Cerebellar cortex (tissue), 1 donor: ENCODE measurements at places on chromosomes 3 and 15.

DNA sequence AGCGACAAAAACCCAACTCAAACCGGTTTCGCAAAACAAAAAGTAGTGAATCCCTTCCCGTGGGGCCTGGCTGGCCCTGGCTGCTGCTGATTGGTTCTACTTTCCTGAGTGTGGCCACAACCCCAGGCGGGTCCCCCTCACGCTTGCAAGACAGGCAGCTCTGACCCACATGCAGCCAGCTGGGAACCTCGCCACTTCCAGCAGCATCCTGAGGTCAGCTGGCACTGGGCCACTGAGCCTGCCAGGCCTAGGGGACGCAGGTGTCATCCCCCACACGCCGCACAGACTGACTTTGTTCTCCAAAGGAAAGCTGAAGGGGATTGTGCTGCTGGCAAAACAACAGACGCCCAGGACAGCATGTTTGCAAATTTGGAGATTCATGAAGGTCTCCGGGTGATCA is 111.1 kb downstream of the TPRA1 start:
- no peak for DNase-seq

DNA sequence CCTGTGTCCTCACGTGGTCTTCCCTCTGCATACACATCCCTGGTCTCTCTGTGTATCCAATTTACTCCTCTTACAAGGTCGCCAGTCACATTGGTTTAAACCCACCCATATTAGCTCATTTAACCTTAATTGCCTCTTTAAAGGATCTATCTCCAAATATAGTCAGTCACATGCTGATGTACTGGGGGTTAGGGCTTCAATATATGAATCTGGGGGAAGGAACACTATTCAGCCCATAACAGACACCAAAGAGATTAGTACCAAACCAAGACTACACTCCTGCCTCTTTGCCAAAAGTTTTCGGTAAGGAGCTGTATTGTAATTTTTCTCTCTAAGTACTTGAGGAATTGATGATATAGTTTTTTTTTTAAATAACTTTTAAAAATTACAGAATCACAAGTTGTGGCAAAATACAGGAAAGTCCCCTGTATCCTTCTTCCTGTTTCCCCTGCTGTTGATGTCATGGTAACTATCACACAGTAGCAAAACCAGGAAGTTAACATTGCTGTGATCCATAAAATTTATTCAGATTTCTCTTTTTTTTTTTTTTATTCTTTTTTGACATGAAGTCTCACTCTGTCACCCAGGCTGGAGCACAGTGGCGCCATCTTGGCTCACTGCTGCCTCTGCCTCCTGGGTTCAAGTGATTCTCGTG is 67.8 kb downstream of the SLCO3A1 start:
- DNase-seq, result no peak

- no peak for DNase-seq
Measured at GRCh38 chr15:82128401-82129148, 82.8 kb upstream of the MEX3B start.

GRCh38 chr3:133833267-133833666 is 27.7 kb downstream of the SRPRB start:
- no peak for DNase-seq

GRCh38 chr3:39141171-39141995 is 12.0 kb downstream of the CSRNP1 start:
- DNase-seq, result peak; percentile 20

DNA sequence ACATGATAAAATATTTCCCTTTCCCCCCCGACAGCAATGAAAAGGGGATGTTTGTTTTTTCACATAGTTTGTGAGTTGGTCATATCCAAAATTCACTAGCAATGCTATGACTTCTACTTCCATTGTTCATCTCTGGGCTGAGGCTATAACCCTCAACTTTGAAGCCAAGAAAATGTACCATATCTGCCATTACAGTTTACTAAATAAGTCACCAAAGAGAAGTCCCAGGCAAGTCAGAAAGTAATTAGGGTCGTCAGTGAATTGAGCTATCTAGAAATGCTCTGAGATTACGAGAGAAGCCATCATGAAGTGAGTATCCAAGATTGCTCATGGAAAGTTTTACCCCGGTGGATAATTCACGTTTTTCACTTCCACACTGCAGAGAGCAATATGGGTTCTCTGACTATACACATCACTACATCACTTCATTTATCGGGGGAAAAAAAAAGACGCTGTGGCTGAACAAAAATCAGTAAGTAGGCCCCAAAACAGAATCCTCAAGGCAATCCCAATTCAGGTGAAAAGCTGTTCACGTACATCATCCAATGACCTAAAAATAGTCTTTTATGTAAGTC is 1.4 kb downstream of the PEAK1 start:
- DNase-seq, result peak; percentile 5

- no peak for DNase-seq
Measured at GRCh38 chr3:152454076-152454875, 185.5 kb downstream of the MBNL1 start.

- DNase-seq, result no peak
Measured at GRCh38 chr3:42713747-42714146, 11.1 kb upstream of the HHATL start.

GRCh38 chr3:45362161-45362560 is 26.2 kb upstream of the LARS2 start:
- DNase-seq, result no peak

DNA sequence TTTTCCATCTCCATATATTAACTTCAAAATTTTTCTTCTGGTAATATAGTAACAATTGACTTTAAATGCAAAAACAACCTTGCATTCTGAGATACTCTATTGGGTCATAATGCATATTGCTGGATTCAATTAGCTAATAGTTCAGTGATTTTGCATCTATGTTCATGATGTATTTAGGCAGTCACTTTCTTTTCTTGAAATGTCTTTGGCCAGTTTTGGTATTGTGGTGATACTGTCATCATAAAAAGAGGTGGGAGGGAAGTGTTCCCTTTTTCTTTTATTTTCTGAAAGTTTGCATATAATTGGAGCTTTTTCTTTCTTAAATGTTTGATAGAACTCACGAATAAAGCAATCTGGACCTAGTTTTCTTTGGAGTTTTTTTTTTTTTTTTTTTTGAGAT is 67.4 kb upstream of the ZNF148 start:
- no peak for DNase-seq

GRCh38 chr15:31216215-31216911 is 110.3 kb upstream of the KLF13 start:
- peak; percentile 35 for DNase-seq

GRCh38 chr3:171480526-171480925 is 20.3 kb upstream of the TNIK start:
- no peak for DNase-seq

DNA sequence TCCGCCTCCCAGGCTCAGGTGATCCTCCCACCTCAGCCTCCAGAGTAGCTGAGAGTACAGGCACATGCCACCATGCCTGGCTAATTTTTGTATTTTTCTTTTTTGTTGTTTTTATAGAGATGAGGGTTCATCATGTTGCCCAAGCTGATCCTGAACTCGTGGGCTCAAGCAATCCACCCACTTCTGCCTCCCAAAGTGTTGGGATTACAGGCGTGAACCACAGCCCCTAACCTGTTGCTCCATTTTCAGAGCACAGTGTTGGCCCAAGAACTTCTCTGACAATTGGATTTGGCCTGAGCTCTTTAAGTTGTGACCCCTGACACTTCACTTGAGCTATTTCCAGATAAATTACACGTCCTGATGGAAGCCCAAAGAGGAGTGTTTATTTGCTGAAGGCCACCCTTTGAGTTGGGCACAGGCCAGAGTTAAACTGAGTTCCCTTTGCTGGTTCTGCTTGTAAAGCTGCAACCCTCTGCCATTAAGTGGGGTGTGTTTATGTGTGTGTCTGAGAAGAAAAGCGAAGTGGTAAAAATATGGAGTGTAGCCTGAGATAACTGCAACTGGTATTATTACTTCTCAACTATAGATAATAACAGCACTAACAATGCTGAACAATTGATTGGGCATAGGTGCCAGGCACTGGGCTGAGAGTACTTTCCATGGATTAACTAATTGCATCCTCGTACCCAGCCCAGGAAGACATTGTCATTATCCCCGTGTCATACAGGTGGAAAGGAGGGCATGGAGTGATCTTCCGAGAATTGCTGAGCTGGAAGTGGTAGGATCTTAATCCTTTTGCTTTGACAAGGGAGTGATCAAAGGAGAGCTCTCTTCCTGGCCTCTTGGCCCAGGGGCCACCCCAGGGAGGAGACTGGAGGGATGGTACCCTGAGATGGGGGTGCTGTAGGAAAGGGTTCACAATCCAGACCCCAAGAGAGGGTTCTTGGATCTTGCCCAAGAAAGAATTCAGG is 91.5 kb upstream of the PROK2 start:
- DNase-seq, result no peak

GRCh38 chr15:96324192-96324895 is 6.2 kb upstream of the NR2F2 start:
- DNase-seq, result no peak

DNA sequence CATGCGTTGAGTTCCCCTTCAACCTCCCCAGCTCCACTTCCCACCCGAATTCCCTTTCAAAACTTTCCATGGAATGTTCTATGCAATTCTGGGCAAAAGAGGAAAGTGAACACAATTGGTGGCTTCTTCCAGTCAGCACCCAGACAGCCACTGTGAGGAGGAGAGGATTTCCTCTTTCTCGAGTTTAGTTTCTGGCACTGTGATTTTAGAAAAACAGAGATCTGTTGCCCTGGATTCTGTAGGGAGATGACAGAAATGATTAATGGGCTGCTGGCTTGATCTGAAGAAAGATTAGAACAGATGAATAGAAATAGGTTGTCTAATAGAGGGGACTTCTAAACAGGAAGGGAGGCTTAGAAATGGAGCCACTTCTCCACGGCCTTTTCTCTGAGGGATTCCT is 172.0 kb downstream of the MCTP2 start:
- DNase-seq, result no peak

DNA sequence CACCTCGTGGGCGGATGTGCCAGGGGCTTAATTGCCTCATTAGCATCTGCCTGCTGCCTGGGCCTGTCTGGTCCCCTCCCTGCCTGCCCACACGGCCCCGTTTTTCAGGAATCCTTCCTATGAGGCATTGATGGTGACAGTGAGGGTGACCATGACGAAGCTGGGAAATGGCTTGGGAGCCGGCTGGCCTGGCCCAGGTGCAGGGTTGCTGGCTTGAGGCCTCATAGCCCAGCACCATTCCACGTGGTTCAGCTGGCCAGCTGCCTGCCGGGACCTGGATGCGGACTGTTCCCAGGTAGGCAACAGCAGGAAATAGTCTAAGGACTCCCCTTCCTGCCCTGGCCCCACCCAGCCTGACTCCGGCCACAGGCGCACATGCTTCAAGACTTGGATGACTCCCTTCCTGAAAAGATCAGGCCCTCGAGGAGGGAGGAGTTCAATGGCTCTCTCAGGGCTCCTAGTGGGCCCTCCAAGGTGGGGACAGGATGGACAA is 8.9 kb upstream of the DUSP7 start:
- no peak for DNase-seq

- DNase-seq, result no peak
Measured at GRCh38 chr3:157131861-157132260, 28.1 kb downstream of the CCNL1 start.

- no peak for DNase-seq
Measured at GRCh38 chr3:162029736-162030135, 533.1 kb downstream of the OTOL1 start.

DNA sequence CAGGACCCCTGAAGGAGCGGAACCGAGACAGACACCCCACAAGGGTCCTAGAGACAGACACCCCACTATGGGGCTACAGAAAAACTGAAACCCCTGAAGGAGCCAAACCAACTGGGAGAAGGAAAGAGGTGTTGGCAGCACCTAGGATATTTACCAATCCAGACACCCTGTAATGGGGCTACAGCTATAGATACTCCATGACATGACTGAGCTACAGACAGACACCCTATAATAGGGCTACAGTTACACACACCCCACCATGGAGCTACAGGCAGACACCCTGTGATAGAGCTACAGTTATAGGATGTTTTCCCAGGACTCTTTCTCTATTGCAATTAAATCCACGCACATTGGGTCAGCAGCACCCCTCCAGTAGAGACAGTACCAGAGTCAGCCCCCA is 22.6 kb upstream of the ADGRG7 start:
- DNase-seq, result no peak

DNA sequence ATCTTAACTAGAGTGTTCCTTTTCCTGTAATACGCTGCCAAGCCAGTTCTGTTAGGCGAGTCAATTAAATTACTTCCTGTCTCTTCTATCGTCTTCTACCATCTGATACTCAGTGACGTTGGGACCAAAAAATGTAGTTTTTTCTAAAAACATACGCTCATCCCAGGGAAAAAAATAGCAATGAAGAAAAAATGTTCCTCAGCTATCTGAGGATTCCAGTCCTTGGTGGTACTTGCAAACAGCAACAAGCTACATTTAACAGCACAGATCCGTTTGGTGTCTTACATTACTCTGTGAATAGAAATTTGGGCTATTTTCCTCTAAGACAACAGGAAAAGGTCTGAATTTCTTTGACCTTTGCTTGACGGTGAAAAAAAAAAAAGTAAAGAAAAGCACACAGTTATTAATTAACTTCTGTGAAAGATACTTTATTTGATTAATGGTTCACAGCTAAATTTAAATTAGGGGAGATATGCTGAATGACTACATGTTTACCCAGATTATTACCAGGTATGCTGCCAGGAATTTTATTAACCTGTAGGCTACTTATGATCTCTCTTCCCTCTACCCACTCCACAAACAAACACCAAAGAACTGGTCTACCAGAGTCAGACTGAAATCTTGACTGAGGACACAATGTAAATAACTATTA is 254.4 kb upstream of the ZPLD1 start:
- no peak for DNase-seq

GRCh38 chr15:91237445-91237844 is 137.4 kb downstream of the SV2B start:
- no peak for DNase-seq

DNA sequence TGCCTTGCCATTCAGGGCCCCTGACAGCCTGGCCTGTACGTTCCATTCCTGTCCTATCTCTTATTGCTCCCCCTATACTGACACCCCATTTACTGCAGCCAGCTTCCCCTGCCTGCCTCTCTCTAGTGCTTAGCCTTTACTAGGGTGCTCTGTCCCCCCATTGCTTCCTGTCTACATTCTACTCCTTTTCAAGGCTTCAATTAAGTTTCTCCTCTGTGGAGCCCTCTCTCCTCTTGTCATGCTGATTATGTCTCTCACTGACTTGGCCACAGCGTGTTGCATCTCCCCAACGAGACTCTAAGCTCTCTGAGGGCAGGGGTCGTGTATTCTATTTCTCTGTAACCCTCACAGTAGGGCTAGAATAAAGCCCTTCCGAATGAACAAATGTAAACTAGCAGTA is 185.2 kb downstream of the RPLP1 start:
- no peak for DNase-seq

DNA sequence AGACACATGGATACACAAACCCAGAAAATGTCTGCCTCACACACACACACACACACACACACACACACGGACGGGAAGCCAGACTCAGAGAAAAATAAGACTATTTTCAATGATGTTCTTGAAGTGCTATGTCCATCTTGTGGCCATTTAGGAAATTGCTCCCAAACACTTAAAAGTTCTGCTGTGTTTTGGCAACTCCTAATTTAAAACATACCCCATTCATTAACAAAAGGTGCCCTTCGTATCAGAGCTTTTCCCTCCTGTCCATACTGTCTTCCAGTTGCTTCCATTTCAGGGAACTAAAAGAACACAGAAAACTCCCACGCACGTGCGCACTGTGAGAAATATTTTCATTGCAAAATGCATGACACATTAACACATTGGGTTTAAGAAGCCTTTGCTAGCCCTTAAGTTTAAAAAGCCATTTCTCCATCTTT is 44.6 kb downstream of the SLC12A1 start:
- peak; percentile 62 for DNase-seq
